D341Med (cell line): ENCODE measurements at places on chromosomes 16 and 17.

- DNase-seq: no peak
Measured at GRCh38 chr17:49110509-49110908, 22.1 kb upstream of the B4GALNT2 start.

DNA sequence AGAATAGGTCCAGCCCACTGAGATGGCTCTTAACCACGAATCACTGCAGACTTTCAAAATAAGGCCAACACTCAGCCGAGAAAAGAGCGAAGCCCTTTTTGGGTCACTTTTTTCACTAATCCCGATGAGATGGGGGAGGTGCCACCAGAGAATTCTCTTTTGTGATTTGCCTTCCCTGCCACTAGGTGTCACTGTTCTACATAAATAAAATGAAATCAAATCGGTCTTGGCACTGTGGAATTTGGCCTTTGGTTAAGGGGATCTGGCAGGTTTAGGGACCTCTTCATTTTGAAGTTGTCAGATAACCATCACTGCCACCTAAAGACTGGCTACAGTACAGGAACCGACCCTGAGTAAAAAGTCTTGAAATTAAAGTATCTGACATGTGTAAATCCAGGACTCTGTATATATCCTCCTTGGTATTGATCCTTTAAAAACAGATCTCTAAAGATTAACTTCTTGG lies 147.0 kb downstream of the HS3ST4 start:
- peak; percentile 54 for DNase-seq

- no peak for DNase-seq
Measured at GRCh38 chr17:81426393-81427172, 31.3 kb downstream of the BAHCC1 start.

DNA sequence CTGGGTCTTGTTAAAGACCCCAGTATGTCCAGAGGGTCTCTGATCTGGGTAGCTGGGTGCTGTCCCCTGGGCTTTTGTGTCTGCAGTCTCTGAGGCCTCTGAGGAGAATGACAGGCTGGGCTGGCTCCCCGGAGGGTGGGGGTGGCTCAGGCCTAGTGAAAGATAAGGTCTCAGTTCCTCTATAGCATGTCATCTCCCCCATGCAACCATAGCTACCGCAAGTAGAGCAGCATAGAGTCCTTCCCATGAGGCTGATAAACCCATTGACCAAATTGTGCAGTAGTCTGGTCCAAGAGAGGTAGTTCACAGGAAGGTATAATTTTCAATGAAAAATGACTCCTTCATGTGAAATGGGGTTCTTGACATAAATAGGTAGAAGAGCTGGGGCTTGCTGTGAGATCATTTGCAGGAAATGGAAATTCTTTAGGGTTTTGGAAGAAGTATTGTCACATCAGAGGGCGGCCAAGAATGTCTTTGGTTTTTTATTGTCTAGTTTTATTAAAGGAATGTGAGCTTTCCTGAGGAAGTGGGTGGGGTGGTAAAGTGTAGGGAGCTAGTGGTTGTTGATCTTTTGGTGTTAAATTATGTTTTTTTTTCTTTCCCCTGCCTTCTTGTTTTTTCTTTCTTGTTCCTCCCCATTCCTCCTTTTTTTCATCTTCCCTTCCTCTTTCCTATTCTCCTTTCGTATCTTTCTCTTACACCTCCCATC lies 21.0 kb downstream of the SLC7A6OS start:
- no peak for DNase-seq

DNA sequence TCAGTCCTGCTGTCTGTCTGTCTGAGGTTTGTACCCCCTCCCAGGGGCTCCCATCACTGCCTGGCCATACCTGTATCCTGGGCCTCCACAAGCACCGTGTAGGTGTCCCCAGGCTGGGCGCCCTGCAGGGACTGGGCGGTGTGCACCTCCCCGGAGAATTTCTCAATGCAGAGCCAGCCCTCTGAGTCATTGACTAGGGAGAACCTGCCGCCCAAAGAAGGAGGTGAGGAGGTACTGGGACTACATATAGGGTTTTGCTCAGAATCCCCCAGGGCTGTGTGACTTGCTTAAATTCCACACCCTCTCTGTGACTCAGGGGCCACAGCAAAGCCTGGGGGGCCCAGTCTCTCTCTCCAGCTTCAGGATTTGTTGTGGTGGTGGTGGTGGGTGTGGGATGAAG lies 7.6 kb downstream of the CDH16 start:
- no peak for DNase-seq

DNA sequence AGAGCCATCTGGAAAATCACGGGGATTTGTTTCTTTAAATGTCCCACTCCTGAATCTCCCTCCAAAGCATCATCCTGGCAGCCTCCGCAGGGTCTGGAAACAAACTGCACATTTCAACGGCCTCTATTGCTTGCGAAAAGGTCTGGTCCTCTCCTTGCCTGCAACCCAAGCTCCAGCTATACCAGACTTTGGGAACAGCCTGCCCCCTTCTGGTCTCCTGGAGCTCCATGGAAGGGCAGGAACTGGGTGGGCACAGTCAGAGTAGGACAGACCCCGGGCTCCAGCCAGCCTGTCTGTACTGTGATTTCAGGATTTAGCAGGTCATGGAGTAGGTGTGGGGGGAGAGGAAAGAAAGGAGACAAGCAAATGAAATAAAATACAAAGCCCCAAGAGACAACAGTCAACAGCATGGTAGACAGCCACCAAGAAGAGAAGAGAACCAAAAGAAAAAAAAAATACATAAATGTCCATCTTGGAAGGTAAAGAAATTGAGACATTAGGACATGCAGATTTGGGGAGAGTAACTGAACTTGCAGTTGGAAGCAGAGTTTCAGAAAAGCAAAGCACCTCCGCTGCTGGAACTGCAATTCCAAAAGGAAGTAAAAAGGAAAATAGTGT lies 2.7 kb downstream of the XYLT1 start:
- DNase-seq: peak; percentile 72

DNA sequence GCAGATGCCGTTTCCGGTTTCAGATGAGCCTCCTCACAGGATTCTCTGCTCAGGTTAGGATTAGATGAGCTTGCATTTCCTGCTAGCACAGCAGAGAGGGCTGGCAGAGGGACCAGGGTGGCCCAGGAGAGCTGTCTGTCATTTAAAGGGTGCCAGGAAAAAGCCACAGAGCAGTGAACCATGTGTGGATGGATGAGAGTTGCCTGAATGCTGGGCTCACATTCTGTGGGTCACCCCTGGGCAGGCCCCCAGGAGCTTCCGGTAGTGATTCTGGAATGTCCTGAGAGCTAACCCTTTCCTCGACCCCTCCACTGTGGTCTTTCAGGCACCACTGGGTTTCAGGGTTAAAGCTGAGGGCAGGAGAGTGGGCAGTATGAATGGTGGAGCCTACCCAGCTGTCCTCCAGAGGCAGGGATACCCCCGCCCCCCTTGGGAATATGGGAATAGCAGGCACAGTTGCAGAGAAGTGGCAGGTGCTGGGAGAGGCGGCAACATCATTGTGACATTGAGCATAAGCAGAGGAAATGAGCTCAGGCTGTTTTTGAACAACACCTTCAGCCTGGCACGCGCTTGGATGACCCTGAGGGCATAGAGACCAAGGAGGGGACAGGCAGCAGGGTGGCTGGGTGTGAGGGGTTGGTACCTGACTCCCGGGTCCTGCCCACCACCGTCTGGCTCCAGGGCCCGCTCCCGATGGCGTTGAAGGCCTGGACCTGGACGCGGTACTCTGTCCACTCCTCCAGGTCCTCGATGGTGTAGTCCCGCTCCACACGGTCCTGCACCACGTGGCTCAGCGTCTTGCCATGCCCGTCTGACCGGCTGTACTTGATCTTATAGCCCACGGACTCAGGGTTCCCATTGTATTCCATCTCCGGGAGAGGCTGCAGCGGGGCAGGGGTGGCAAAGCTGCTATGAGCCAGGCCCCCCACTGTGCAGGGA lies 83.0 kb upstream of the CDC42EP4 start:
- DNase-seq: no peak

DNA sequence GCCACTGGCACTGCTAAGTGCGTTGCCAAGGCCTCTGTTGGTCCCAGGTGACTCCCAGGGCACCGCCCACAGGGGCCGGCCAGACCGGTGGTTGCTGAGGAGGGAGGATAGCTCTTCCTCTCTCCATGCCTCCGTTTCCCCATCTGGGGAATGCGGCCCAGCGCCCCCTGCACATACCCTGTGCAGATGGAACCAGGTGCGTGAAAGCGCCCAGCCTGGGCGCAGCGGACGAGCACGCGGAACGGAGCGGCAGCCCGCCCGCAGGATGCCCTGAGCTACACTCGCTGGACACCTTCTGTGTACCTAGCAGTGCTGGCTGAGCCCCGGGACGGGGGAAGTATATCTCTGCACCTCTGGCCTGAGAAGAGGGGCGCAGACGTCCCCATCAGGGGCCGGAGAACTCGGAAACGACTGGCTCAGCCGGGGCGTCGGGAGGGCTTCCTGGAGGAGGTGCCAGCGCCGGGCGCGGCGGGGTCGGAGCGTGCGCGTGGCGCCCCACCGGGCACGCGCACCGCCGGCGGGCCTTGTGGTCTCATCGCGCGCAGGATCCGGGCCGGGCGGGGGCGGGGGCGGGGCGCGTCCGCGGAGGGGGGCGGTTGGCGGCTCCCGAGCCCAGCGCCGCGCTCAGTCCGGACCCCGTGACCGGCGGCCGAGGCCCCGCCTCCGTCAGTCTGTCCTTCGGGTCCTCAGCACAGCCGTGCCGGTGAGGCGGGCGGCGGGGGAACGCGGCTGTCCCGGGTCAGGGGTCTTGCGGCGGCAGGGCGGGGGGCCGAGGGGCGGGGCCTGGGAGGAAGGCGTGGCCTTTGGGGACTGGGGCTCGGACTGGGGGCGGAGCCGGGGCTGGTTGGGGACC lies at the start of the genes CCDC78 and HAGHL:
Gene CCDC78, minus strand, starts transcription at position 6 of the 853 bp plus-strand sequence. CDS start 76 bp downstream, outside the sequence.
Gene HAGHL, plus strand, starts transcription at position 669 of the 853 bp plus-strand sequence. CDS start 404 bp downstream, outside the sequence.
- DNase-seq: peak; percentile 87

DNA sequence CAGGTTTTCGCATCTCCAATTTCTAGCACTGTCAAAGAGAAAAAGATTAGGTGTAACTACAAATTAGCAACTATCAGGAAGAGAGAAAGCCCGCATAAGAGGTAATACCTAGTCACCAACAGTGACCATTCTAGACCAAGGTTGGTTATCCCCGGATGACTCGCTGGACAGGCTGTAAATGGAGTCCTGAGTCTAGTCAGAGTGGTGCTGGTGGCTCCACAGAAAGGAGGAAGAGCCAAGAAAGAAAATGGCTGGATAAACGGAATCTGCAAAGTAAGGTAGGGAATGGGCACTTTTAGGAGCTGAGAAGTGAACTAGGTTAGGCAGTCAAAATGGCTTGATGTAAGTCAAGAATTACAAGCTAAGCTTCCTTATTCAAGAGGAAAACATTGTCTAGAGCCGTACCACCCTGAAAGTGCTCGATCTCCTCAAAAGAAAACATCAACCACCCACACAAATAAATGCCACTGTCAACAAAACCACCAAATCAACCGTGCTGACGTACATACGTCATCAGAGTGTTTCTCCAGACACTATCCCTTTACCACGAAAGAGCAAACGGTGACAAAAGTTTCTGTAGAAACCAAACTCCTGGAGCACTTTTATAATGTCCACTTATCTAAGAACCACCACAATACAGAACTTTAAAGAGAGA lies 2.2 kb downstream of the GSPT1 start:
- no peak for DNase-seq

- peak; percentile 36 for DNase-seq
Measured at GRCh38 chr17:83148317-83149028, 69.1 kb downstream of the METRNL start.

- DNase-seq: no peak
Measured at GRCh38 chr17:49638818-49639217, 39.1 kb downstream of the SPOP start.

GRCh38 chr16:16028311-16028999 lies 79.0 kb downstream of the ABCC1 start:
- no peak for DNase-seq

GRCh38 chr17:14919631-14920213 lies 345.4 kb downstream of the PMP22 start:
- DNase-seq: no peak

DNA sequence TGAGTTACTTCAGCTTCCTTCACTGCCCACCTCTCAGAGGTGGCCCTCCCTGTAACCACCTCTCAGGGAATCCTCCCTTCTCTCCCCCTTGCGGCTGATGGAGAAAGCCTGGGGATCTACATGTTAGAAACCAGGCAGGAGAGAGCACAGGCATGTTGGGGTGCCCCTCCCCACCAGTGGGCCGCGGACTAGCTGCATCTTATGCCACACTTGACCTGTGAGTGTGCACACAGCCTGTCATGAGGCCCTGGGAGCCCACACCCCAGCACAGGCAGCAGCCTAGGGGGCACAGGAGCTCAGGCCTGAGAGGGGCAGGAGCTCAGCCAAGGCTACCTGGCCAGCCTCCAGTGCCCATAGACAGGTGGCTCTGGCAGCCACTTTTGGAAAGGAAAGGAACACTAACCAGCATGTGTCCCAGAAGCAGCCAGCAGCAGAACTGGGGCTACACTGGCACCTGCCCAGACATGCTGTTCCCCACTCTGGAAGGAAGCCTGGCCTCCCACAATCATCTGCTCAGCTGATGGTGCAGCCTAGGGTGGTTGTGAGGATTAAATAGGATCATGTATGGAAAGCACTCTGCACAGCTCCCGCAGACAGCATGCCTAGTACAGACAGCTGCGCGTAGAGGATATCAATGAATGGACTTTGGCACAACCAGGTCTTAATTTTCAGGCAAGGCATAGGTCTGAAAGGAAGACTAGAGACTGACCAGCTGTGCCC lies 60.5 kb downstream of the TMEM132E start:
- no peak for DNase-seq

DNA sequence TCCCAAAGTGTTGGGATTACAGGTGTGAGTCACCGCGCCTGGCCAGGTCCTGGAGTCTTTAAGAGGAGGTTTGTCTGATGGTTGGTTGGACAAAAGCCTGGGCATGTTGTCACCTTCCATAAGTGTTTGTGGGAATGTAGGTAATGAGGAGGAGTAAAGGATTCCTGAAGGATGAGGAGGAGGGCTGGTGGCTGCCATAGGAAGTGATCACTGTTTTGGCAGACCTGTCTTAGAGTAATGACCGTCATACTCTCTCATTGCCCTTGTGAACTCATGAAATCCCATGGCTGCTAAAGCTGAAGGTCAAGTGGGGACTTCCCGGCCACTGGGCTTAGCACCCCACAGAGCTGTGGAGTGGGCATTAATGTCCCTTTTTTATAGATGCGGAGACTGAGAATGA lies 40.5 kb downstream of the TENT4B start:
- no peak for DNase-seq

GRCh38 chr17:39848600-39848999 lies 15.5 kb downstream of the IKZF3 start:
- no peak for DNase-seq

- peak; percentile 83 for DNase-seq
Measured at GRCh38 chr17:1491443-1492248, 840 bp downstream of the MYO1C start.

DNA sequence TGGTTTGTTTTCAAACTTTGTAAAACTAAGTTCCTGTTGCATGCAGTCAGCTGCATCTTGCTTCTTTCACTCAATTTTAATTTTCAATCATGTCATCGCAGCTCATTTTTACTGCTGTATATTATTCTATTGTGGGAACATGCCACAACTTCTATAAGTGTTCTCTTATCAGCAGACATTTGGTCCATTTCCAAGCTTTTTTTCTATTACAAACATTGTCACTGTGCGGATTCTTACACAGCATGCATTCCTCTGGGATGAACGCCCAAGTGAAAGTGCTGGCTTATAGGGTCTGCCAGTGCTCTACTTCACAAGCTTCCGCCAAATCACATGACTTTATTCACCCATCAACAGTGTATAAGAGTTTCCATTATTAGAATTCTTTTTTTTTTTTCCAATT lies 22.7 kb downstream of the GINS3 start:
- DNase-seq: no peak

GRCh38 chr16:31458073-31458843 lies 1.0 kb upstream of the ARMC5 start:
- DNase-seq: no peak
